Effector CD8-positive, alpha-beta T cell (primary cell): ENCODE measurements at places on chromosomes 6 and 20.

- peak; percentile 62 for DNase-seq
These were observed 85.5 kb downstream of the TRIM27 start for GRCh38 chr6:28838289-28838633.

DNA sequence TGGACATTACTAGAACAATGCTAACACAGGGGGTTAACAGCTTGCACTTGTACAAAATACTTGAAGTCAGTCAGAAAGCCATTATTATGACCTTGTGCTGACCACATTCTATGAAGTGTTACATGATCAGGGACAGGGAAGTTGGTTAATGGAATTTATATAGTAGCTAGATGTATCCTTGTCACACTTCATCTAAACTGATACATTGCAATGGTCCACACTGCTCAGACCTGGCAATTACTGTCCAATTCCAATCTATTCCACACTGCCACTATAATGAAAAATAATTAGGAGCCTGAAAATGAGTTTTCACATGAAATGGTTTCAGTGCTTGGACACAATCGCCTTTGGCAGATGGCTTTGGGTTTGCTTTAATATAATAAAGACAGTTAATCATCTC is 850.8 kb downstream of the EPHA7 start:
- DNase-seq, result no peak

GRCh38 chr6:111781041-111781708 is 92.1 kb downstream of the FYN start:
- DNase-seq, result no peak

DNA sequence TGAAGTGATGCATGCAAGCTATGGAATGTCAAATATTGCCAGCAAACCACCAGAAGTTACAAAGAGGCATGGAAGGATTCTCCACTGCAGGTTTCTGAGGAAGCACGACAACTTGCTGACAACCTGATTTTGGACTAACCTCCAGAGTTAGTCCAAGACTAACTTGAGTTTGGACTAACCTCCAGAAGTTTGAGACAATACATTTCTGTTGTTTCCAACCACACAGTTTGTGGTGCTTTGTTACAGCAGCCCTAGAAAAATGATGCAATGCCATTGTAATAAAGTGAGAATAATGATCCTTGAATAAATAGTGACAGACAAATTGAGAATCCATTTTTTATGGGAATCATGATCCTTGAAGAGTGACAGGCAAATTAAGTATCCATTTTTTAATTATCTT is 169.9 kb upstream of the HDDC2 start:
- DNase-seq, result no peak

DNA sequence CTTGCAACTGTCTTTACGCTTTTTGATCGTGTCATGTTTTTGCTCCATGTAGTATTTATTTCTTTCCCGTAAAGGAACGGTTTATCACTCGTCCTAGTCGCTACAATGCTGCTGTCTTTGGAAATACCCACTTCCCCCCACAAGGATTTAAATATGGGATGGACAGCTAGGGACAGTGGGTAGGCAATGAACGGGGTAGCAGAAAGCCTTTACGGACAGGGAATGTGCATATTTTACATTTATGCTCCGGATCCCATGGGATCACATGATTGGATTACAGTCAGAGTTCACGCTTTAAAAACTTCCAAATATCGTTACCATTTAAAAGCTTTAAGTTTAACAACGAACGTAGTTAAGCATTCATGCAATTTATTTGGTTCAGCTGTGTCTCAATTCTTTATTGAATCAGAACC is 1.2 kb downstream of the HIVEP1 start:
- DNase-seq, result no peak

DNA sequence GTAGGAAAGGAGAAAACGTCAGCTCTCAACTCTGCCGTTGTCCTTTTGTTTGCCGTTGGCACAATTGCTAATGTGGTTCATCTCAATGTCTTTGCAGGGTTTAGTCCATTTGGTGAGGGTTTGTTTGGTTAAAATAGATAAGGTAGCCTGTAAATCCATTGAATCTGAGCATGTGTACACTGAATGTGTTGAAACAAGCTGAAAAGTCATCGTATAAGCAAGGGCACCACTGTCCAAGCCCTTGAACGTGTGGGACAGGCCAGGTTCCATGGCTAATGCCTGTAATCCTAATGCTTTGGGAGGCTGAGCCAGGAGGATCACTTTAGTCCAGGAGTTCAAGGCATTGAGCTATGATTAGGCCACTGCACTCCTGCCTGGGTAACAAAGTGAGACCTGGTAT is 224.7 kb upstream of the PLCB4 start:
- no peak for DNase-seq

- no peak for DNase-seq
These were observed 121.7 kb downstream of the TNFRSF21 start for GRCh38 chr6:47187893-47188587.

GRCh38 chr20:474581-474980 is 12.2 kb upstream of the TBC1D20 start:
- DNase-seq, result no peak

DNA sequence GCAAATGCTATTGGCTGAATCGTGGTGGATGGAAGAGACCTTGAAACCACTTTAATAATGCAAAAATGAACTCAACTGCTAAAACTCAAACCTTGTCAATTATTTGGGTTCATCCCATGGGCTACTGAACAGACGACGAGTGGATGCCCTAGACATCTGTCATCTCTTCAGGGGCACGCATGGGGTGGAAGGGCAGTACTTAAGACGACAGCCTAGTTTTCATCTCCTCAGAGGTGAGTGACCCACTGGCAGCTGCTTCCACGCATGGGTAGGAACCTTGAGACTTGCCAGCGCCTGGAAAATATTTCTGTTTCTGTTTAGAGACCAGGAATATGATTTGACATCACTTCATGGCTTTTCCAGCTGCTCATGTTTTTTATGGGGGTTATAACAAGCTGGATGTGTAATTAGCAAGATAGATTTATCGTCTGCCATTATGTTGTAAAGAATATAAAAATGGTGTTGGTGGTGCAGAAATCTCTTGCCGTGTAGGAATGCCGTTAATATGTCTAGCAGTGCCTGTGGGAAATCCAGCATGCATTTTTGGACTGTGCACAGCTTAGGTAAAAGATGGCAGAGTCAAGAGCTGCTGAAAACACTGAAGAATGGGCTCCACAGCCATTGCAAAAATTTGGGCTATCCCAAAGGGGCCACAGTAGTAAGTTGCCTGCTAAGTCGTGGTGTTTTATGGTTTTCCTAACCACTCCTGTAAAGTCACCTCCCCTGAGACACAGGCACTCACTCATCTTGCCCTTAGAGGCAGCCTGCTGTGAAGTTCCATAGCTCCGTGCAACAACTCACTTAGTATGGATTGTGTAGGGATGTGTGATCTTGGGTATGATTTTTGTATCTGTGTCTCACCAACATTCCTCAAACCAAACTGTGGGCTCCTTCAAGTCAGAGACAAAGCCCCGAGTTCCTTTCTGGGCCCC is 203.3 kb downstream of the EYA2 start:
- DNase-seq, result no peak

GRCh38 chr6:5990786-5991185 is 15.9 kb downstream of the NRN1 start:
- DNase-seq, result no peak

- DNase-seq, result no peak
These were observed 42.6 kb upstream of the TGM2 start for GRCh38 chr20:38207621-38208020.

DNA sequence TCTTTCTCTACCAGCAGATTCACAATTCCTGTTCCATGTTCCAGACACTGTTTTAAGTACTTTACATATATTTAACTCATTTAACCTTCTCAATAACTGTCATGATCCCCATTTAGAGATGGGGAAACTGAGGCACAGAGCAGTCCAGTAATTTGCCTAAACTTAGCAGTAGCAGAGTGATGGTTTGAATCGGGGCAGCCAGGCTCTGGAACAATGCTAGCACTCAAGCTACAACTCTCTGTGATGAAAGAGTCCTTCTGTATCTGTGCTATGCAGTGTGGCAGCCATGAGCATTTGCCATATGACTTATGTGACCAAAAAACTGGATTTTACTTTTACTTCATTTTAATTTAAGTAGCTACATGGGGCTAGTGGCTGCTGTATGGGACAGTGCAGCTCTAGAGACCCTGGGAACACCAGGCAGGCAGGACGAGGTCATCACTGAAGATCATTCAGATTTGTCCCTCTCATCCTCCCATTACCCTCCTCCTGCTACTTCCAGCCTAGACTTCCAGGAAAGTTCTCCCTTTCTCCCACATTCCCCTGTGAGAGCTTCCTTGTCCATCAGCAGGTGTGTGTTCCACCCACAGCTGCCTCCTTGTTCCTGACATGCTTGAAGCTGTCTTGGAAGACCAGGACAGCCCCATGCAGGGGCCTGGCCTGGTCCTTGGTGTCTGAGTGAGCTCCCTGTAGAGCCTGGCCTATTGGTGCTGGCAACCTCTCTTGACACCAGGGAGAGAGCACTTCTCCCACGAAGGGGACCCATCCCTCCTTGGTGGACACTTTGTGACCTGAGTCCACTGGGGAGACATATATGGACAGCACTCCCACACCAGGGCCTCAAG is 157.0 kb downstream of the MRPL14 start:
- DNase-seq, result no peak

- DNase-seq, result no peak
These were observed 772.1 kb upstream of the MAP3K7 start for GRCh38 chr6:91358986-91359385.

- no peak for DNase-seq
These were observed 889.5 kb downstream of the EYS start for GRCh38 chr6:64817525-64817924.

GRCh38 chr6:7108964-7109836 is 1.4 kb downstream of the RREB1 start:
- peak; percentile 16 for DNase-seq

DNA sequence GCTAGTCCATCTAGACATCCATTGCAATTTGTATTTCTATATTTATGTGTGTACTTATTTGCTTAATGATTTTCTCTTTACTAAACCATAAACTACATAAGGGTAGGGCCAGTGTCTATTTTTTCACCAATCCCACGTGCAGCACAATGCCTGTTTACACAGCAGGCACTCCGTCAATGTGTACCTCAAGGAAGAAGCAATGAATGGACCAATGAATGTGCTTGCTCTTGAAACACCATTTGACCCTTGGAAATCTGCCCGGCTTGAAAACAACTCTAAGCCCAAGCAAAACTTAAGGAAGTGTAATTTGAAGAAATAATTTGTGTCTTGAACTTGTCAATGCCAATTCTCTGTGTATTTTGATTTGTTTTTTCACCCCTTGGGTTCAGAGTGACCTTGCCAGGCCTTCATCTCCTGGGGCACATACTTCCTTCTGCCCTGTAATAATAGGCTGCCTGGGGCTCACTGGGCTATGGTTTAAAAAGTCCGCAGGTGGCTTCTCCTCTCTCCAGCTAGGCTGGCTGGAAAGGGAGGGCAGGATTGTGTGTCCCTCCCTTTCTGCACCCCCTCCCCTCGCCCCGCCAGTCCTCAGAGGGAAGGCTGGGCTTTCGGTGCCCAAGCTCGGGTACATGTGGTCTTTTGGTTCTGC is 140.8 kb upstream of the ARMC2 start:
- no peak for DNase-seq

- no peak for DNase-seq
These were observed 2.1 kb upstream of the NRN1 start for GRCh38 chr6:6008648-6009421.

DNA sequence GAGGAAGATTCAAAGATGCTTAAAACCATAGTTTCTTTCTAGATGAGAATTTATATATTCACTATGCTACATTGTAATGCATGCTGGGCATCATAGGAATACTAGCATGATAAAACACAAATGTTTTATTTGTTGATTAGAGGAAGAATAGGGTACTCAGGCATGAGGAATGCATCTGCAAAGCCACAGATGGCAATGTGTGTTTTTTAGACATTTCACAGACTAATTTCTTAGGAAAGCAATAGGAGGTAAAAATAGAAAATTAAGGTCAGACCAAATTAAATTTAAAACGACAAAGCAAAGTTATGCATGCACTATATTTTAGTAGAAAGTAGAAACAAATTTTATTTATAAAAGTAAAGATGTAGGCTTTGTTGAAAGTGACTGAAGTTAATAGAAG is 2.1 kb downstream of the TTK start:
- no peak for DNase-seq

DNA sequence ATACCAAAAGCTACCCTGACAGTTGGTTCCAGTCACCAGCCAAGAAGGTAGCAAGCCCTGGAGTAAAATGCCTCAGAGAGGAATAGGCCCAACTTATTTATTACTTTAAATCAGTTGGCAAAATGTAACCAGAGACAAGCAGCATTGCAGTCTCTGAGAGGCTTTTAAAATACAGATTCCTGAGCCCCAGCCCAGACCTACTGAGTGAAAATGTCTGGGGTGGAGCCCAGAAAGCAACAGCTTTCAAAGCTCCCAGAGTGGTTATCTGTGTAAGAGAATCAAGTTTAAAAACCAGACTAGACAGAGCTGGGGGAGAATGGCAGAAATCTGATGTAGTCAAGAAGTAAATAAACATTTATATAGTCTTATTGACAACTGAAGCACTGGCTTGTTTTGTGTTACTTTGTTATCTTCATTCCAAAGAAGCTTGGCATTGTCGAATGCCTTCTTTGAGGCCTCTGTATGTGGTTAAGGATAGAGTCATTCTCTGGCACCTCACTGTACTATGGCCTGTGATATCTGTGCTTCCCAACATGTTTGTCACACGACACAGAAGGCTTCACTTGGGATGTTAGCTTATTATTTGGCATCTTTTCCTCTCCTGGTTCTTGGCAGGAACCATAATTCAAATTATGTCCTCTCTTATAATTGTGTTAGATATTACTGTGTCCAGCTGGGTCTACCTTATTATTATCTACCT is 313.5 kb downstream of the SLC35F1 start:
- no peak for DNase-seq

- no peak for DNase-seq
These were observed 1624.9 kb downstream of the GRIK2 start for GRCh38 chr6:103018426-103018825.

DNA sequence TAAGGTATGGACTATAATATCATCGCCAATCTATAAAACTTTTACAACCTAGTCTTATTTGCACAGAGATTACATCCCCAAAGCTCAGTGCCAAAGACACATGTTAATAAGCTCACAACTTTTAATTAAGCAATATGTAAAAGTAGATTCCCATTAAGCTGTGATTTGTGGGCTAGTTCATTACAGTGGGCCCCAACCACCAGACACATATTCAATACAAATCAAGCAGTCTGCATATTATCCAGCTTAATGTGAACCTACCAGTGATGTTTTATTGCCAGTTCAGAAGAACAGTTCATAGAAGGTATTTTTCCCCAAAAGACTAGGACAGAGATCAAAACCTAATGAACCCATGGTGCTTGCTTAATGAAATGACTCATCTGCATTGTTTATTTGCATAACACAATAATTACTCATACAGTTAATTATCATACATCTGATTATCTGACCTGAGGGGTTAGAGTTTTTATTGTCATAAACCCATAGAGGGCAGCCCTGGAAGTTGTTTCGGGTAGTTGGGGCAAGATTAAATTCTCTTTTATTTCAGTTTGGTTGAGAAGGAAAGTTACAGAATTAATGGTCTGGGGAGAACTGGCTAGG is 831.0 kb downstream of the TFAP2A start:
- no peak for DNase-seq

DNA sequence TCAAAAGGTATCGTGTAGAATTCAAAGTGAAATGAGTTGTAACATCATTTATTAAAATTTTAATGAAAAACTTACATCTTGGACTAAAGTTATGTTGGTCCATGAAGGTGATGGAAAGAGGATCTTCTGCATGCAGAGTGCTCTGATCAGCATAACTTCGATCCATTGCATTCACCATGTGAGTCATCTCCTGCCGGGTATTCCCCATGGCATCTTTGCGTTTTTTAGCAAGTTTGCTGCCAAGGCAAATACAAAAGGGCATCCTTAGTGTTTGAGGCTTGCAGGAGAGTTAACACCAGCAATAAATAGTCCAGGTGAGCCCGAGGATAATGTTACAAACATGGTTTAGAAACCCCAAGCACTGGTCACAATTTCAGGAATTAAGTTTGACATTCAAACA is 104.2 kb upstream of the THEMIS start:
- DNase-seq, result no peak
